ENCODE measurements at places on chromosomes 1 and 21.

DNA sequence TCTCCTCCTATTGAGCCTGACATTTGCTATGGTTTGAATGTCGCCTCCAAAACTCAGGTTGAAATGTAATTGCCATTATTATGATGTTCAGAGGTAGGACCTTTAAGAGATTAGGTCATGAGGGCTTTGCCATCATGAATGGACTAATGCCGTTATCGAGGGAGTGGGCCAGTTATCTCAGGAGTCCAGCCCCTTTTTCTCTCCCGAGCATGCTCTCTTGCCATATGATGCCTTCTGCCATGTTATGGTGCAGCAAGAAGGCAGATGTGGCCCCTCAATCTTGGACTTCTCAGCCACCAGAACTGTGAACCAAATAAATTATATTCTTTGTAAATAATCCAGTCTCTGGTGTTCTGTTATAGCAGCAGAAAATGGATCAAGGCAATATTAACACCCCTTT, 323.5 kb downstream of the RRAGC start:
- DNase-seq, result no peak

- no peak for DNase-seq
Observed at GRCh38 chr1:44788120-44788860, at the start of gene BEST4. BEST4 (minus strand) TSS chr1:44788170; CDS start chr1:44787705, 465 bp downstream.

GRCh38 chr1:244751271-244751895, 84.1 kb upstream of the COX20 start:
- DNase-seq, result no peak

- no peak for DNase-seq
Observed at GRCh38 chr1:7356079-7356478, 415.0 kb upstream of the VAMP3 start.

- DNase-seq, result no peak
Observed at GRCh38 chr1:160705742-160706141, 5.9 kb downstream of the CD48 start.

DNA sequence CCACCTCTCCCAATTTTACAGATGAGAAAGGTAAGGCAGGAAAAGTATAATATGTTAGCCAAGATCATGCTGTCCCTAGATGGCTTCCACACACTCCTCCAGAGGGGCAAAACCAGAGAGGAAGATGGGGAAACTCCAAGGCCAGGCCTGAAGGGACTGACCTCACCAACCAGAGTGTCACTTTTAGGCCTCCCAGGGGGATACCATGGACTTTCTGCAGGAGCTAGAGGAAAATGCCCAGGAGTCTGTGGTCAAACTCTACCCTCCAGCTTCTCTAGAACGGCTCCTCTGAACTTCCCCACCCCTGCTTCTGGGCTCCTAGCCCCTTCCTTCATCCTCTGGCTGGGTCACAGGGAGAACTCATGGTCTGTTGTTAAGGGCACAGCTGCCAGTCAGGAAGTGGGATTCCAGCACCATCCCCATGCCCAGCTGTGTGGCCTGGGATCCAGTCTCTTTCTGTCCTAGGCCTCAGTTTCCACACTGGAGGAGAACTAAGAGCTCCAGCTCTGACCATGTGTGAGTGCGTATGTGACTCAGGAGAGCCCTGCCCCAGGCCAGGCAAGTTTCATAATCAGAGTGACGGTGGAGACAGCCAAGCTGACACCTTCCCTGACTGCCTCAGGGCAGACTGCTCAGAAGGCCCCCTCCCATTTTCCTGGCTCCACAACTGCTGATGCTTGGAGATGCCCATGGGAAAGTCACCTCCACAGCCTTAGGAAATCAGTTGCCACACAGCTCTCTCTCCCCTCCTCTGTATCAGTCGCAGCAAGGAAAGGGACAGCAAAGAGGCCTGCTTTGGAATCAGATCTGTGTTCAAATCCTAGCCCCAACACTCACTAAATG, 1.9 kb downstream of the IGSF8 start:
- DNase-seq, result peak; percentile 20

- DNase-seq, result no peak
Observed at GRCh38 chr1:60960891-60961461, 121.4 kb upstream of the NFIA start.

DNA sequence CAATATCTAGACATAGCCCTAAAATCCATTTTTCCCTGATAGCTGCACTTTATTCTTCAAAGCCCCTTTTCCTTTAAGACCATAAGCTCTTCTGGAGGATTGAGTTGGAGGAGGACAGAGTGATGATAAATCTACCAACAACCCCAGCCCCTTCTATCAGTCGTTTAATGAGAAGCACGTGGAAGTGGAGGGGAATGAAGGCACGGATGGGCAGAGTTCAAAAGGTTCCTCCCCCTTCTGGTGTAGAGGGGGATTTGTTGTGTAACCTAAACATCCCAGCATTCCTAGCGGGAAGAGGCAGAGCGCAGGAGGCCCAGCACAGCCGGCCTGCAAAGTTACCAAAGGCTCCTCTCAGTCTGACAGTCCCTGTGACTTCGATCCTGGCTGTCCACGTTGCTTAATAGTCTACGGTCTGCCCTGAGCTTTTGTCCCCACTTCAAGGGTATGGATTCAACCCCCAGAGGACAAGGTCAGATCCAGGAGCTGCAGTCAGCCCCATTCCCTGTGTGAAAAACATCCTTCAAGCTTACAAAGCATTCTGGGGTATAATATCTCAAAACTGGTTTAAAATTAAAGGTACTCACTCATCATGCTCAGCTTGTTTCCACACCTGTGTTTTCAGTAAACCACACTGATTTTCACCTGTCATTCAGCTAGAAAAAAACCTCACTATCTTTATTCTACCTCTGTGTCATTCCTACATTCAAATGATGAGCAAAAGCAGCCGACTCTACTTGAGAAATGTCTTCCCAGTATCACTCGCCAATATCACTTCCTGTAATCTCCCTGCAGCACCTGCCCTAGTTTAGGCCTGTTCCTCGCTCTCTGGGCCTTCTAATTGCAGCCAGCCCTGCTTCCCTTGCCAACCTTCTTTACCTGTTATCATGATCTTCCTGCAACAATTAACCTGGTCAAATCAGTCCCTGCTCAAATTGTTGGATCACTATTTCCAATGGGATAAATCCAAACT, 117.9 kb downstream of the PLPP3 start:
- DNase-seq, result peak; percentile 30

GRCh38 chr1:54371038-54371941, 34.9 kb downstream of the SSBP3 start:
- no peak for DNase-seq

DNA sequence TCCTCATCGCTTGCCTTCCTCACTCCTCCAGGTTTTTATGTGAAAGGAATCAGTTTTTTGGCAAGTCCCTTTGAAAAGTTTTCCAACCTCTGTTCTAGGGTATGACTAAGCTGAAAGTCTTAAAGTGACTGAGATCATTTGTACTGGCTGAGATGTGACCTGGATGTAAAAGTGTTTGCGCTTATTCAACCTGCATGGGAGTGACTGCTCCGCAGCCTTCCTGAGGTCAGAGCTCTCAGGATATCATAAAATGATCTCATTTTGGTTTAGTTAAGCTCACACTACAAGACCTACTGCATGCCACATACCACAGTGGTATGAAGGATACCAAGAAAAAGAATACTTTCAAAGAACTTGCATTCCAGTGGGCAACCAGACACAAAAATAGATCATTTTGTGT, 29.8 kb upstream of the TADA1 start:
- no peak for DNase-seq

GRCh38 chr21:43667191-43667904, 8.0 kb downstream of the RRP1B start:
- DNase-seq, result no peak

GRCh38 chr1:61012341-61012761, 70.0 kb upstream of the NFIA start:
- DNase-seq, result no peak

- no peak for DNase-seq
Observed at GRCh38 chr1:62528015-62528414, 69.3 kb upstream of the ANGPTL3 start.

DNA sequence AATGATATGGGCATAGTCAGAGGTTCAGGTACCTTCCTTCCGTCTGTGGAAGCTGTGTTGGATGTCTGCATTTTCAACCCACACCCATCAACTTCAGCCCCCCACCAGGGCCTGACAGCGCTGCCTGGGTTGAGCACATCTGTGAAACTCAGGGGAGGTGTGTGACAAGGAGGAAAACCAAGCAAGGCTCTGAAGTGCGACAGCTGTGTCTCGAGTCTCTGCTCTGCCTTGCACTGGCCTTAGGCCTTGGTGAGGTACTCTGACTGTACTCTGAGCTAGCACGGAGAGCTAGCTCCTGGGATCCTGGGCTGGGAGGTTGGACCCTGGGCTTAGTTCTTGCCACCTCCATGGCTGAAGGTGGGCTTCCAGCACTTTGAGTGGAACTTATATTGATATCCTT, 9.1 kb downstream of the VANGL2 start:
- DNase-seq, result no peak

DNA sequence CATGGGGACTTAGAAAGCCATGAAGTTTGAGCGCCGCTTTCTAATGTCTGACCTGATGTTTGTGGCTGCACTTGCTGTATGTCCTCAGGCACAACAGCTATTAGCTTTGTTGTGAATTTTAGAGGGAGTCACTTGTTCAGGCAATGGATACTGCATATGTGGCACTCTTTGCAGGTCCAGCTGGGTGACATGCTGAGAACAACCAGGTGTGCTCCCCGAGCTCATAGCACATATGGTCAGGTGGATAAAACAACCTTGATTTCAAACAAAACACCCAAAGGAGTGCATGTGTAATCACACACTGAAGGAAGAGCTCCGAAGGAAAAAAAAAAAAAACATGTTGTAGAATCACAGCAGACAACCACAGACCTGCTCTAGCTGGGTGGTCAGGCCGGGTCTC, 178.6 kb downstream of the BACH1 start:
- DNase-seq, result no peak

All from retina (tissue), 1 donor.